ENCODE measurements at places on chromosomes 7 and 10. TPM values are rescaled to one million over a fixed set of nuclear protein-coding genes. Genes with fewer than 3 reads are reported as not detected.

Gene PTPN20
- polyA plus RNA-seq, result 2.6 TPM

Gene CHRM2
- polyA plus RNA-seq, result not detected

Gene AQP1
- polyA plus RNA-seq, result 617 TPM

Gene EMX2
- polyA plus RNA-seq, result 44.9 TPM

Gene SGMS1
- polyA plus RNA-seq, result 13.6 TPM

Gene SPDYE8
- not detected for polyA plus RNA-seq

Gene TSPAN12
- 44.2 TPM for polyA plus RNA-seq

Gene NPFFR1
- polyA plus RNA-seq, result not detected

Gene CYP26C1
- 0.09 TPM for polyA plus RNA-seq

Gene GPNMB
- 43.9 TPM for polyA plus RNA-seq

Measured in kidney (tissue), 22 donors.